ENCODE measurements at places on chromosomes 4 and X.

GRCh38 chr4:112751447-112751846, 114.5 kb downstream of the LARP7 start:
- DNase-seq = no peak

- DNase-seq = no peak
Observed at GRCh38 chr4:151555151-151555945, 146.4 kb downstream of the FHIP1A start.

GRCh38 chr4:169185133-169185956, 85.4 kb downstream of the SH3RF1 start:
- no peak for DNase-seq

- no peak for DNase-seq
Observed at GRCh38 chrX:1466971-1467561, 14.4 kb upstream of the ASMTL start.

DNA sequence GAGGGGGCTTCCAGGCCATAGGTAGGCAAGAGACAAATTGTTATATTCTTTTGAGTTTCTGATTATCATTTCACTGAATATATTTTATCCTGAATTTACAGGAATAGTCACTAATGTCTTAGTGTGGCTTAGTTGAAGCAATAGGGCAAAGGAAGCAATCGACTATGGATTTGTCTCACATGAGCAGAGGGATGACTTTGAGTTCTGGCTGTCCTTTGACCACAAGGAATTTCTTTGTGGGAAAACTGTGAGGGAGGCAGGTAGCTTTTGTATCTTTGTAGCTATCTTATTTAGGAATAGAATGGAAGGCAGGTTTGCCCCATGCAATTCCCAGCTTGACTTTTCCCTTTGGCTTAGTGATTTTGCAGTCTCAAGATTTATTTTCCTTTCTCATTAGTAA, 207.3 kb upstream of the ANXA10 start:
- DNase-seq = no peak

GRCh38 chr4:101252721-101253120, 94.6 kb downstream of the PPP3CA start:
- no peak for DNase-seq

DNA sequence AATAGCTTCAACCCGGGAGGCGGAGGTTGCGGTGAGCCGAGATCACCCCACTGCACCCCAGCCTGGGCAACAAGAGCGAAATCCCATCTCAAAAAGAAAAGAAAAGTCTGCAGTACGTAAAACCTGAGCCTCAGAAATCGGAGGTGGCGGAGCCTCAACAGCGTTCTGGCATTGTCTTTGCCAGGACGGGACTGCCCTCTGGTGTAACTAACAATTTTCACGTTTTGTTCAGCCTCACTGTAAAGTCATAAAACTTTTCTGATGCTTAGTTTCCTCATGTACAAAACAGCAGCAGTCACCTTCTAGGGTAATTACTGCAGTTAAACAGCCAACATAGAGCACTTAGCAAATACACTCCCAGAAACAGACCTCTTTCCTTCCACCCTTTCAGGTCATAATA, 121.7 kb downstream of the RBM47 start:
- DNase-seq = no peak

- peak; percentile 60 for DNase-seq
Observed at GRCh38 chr4:170089274-170089667, 485 bp downstream of the AADAT start.

DNA sequence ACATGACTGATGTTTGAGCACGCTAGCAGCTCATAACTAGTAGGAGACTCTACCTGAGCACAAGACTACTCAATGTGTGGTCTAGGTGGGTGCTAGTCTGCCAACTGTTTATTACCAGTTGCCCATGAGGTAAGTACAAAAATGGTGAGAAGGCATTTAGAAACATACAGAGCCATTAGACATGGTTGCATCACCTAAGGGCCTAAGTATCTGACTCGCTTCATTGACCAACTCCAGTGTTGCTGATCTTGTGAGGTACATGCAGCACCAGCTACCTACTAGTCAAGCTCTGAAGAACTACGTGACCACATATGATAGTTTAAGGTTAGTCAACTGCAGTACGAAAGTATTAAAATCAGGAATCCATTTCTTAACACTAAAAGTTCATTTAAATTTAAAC, 39.9 kb downstream of the APBB2 start:
- no peak for DNase-seq

- no peak for DNase-seq
Observed at GRCh38 chrX:413322-414201, 26.9 kb upstream of the PPP2R3B start.

DNA sequence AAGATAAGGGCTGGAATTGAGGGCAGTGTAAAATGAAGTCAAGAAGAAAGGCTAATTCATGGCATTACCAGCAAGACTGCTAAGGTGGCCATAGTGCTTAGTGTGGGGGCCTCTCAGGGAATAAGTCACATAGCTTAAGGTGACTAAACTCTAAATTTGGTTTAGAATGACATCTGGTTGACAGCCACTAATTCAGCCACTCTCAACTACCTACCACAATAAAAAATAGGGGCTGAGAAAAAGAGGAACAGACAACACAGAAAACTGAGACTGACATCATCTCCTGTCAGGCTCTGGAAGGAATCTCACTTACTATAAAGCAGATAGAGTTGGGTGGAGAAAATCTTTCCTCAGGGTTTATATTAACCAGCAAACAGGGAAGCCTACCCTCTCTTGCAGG, 96.9 kb downstream of the CHRDL1 start:
- no peak for DNase-seq

- no peak for DNase-seq
Observed at GRCh38 chr4:102826105-102826889, 1.1 kb downstream of the UBE2D3 start.

GRCh38 chrX:15977644-15978043, 123.0 kb upstream of the AP1S2 start:
- no peak for DNase-seq

GRCh38 chrX:134718966-134719317, 60.7 kb upstream of the PLAC1 start:
- DNase-seq = no peak

DNA sequence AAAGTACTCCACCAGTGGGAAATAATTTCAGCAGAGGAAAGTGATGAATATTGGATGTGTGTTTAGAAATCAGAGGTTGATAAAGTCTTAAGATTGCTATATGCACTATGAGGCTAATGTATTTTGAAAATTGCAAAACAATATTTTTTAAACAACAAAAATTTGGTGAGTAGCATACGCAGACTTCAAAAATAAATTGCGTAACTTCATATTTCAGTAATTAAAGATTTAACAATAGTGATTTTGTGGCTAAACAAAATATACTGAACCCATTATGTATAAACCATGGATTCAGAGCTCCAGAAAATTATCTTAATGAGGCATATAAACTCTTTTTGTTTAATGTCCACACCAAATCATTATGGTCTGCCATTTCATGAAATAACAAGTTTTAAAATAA, 3.3 kb upstream of the TAPT1 start:
- DNase-seq = no peak
